ENCODE measurements at places on chromosomes 4 and X. TPM values are rescaled to one million over a fixed set of nuclear protein-coding genes. Genes with fewer than 3 reads are reported as not detected.

- no peak overlapping the region for H3K4me3 ChIP-seq
- no peak overlapping the region for H3K27ac ChIP-seq
- no peaks in the 10 kb centered on the region for H3K36me3 ChIP-seq
- H3K4me1 ChIP-seq, result no peaks in the 10 kb centered on the region
- H3K27me3 ChIP-seq, result no peaks in the 10 kb centered on the region
- no peak for DNase-seq
Measured at GRCh38 chr4:37482236-37482913, 203.8 kb downstream of the RELL1 start.

DNA sequence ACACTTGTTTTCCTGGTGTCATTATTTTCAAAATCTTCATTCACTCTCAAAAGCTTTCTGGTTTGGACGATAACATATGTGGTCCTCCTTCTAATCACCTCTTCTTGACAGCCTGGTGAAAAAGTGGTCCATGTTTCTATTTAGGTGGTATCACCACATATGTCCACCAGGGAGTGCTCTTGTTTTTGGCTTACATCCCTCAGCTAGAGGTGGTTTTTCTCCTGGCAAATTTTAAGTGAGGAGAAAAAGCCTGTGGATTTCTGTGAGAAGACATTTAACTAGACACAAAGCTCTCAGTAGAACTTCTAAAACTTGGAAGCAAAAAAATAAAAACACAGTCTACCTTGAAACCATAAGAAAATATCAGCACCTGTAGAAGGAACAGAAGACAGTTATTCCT, 58.0 kb upstream of the FRMPD4 start:
- H3K36me3 ChIP-seq, result no peaks in the 10 kb centered on the region
- peak; percentile 57 for DNase-seq
- H3K27ac ChIP-seq, result no peak overlapping the region

- H3K27me3 ChIP-seq, result no peaks in the 10 kb centered on the region
- H3K27ac ChIP-seq, result no peak overlapping the region
- H3K36me3 ChIP-seq, result no peaks in the 10 kb centered on the region
- DNase-seq, result no peak
- H3K4me3 ChIP-seq, result no peak overlapping the region
Measured at GRCh38 chr4:26289401-26289800, 31.4 kb upstream of the RBPJ start.

- no peak overlapping the region for H3K4me3 ChIP-seq
- no peaks in the 10 kb centered on the region for H3K36me3 ChIP-seq
- H3K27me3 ChIP-seq, result no peaks in the 10 kb centered on the region
- H3K27ac ChIP-seq, result no peak overlapping the region
- no peak for DNase-seq
Measured at GRCh38 chr4:147366164-147366563, 114.7 kb upstream of the EDNRA start.

DNA sequence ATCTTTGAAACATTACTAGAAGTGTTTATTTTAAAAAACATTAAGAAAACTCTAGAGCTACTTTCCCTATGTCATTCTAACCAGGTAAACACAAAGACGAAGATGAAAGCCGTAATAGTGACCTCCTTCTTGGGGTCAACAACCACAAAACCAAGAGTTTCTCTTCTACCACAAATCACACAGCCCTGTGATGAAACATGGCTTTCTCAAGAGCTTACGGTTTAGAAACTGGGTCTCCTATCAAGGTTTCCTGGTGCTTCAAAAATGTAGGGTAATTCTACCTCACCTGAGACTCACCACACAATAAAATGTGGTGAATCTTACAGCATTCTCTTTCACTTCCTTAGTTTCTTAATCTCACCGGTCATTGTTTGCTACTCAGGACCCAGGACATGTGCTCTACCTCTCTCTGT, 50.9 kb downstream of the CORIN start:
- H3K4me1 ChIP-seq, result no peaks in the 10 kb centered on the region
- no peaks in the 10 kb centered on the region for H3K27me3 ChIP-seq
- no peaks in the 10 kb centered on the region for H3K36me3 ChIP-seq
- no peak overlapping the region for H3K4me3 ChIP-seq

- no peaks in the 10 kb centered on the region for H3K36me3 ChIP-seq
- peak; percentile 31 for DNase-seq
- no peaks in the 10 kb centered on the region for H3K4me1 ChIP-seq
Measured at GRCh38 chrX:153564047-153564606, 34.8 kb downstream of the CCNQ start.

- no peaks in the 10 kb centered on the region for H3K4me1 ChIP-seq
- no peak overlapping the region for H3K27ac ChIP-seq
- no peaks in the 10 kb centered on the region for H3K36me3 ChIP-seq
- H3K4me3 ChIP-seq, result no peak overlapping the region
Measured at GRCh38 chrX:39029221-39029620, 228.0 kb downstream of the MID1IP1 start.

DNA sequence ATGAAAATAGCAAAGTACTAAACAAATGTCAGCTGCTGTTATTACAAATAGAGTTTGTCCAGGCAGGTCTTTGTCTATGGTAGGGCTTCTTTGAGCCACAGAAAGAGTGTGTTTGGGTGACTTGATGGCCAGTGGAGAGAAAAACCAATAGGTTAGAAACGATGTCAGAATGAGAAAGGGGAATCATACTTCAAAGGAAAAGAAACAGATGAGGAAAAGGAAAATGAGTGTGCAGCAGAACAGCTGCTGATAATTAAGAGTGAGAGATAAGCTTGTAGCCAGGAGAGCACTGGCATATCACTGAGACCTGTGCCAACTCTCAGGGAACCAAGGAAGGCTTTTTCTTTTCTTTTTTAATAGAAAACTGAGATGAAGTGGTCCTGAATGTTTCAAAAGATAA, 257.2 kb downstream of the ARHGAP24 start:
- no peak overlapping the region for H3K4me3 ChIP-seq
- DNase-seq, result no peak
- H3K36me3 ChIP-seq, result no peaks in the 10 kb centered on the region
- peaks cover 8% of the 10 kb centered on the region for H3K4me1 ChIP-seq
- H3K27ac ChIP-seq, result no peak overlapping the region
- no peaks in the 10 kb centered on the region for H3K27me3 ChIP-seq

- DNase-seq, result no peak
- H3K36me3 ChIP-seq, result peaks cover 6% of the 10 kb centered on the region
- H3K4me3 ChIP-seq, result no peak overlapping the region
- no peaks in the 10 kb centered on the region for H3K27me3 ChIP-seq
- no peaks in the 10 kb centered on the region for H3K4me1 ChIP-seq
Measured at GRCh38 chr4:40121515-40121914, 64.9 kb downstream of the N4BP2 start.

DNA sequence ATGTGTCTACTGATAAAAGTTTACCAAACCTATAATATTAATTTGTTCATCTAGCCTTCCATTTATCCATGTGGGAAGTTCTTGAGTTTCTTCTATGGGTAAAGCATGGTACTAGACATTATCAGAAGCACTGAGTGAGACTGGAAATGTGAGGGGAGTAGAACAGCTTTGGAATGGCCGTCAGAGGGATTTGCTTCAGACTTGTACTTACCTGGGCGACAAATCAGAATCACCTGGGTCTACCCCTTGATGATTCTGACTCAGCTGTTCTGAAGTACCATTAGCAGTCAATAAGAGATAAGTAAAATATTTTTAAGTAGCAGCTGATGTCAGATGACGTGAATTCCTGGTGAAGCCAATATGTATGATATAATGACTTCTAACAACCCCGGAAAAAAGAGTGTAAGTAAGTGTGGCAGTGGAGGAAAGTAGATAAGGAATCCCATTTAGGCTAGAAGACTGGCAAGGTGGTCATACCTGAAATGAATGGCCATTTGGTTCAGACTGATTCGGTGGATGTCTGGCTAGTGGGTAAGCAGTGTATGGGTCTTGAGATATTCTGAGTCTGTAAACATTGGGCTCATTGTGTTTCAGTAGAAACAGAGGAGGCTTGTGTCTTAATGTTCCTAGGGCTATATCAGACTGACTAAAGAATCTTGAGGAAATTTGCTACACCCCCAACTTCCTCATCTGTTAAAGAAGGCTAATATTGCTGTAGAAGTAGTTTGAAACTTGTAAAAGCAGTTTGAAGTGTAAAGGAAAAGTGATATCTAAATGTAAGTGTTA, 409.2 kb downstream of the NKX6-1 start:
- no peaks in the 10 kb centered on the region for H3K4me1 ChIP-seq
- DNase-seq, result no peak
- no peak overlapping the region for H3K27ac ChIP-seq
- H3K36me3 ChIP-seq, result no peaks in the 10 kb centered on the region
- 0 out of 2 replicates have a peak, but pooled peaks cover 3% of the 10 kb centered on the region for H3K27me3 ChIP-seq

DNA sequence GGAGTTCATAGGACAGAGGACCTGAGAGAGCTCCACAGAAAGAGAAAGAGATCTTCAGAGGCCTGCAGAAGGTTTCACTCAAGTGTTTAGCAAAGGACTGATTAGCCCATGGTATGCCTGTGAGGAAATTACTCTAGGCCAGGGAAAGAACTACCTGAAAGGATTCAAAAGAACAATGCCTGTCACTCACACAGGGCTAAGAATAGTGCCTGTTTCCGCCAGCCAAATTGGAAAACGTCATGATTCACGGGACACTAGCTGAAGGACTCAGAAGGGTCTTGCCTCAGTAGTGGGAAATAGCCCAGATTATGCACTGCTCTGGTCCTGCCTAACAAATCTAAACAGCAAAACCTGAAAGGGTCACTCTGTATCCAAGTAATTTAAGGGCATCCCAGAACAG, 21.1 kb downstream of the SYTL4 start:
- no peaks in the 10 kb centered on the region for H3K4me1 ChIP-seq
- H3K27ac ChIP-seq, result no peak overlapping the region
- no peak overlapping the region for H3K4me3 ChIP-seq
- no peaks in the 10 kb centered on the region for H3K27me3 ChIP-seq

GRCh38 chr4:17335371-17335770, 176.5 kb downstream of the QDPR start:
- no peak for DNase-seq
- H3K27ac ChIP-seq, result no peak overlapping the region
- H3K4me1 ChIP-seq, result no peaks in the 10 kb centered on the region
- H3K36me3 ChIP-seq, result no peaks in the 10 kb centered on the region
- peaks cover 12% of the 10 kb centered on the region for H3K27me3 ChIP-seq
- H3K4me3 ChIP-seq, result no peak overlapping the region

DNA sequence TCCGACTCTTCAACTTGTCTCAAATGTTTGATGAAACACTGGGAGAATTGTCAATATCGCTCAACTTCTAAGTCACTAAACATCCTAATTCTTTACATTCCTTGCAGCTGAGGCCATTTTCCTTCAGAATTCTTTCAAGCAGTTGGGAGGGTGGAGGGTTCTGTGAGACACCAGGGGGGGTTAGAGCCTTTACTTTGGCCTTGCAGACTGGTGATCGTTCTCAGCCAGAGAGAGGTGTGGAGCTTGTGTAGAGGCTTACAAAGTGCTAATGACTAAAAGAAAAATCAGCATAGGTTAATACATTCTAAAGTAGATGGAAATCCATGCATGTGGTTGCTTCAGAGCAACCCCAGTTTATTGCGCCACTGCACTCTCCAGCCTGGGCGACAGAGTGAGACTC, 21.3 kb upstream of the SOX3 start:
- no peaks in the 10 kb centered on the region for H3K36me3 ChIP-seq
- DNase-seq, result no peak
- H3K27ac ChIP-seq, result no peak overlapping the region
- no peak overlapping the region for H3K4me3 ChIP-seq
- H3K27me3 ChIP-seq, result no peaks in the 10 kb centered on the region

DNA sequence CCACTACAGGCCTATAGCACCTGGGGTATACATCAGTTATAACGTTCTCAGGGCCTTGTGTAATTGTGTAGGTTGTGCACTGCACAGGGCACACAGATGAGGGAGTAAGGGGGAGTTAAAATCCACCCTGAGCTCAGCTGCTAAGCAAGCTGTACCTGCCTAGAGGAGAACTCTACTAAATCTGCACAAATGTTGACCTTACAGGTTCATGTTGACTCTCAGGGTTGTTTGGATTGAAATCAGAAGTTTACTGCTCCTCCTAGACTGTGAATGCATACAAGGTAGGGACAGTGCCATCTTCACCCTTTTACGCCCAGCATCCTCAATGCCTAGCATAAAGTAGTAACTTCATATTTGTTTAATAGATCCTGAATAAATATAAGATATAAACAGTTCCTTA, 89.8 kb downstream of the SMARCA1 start:
- H3K4me1 ChIP-seq, result no peaks in the 10 kb centered on the region
- H3K27ac ChIP-seq, result no peak overlapping the region
- H3K4me3 ChIP-seq, result no peak overlapping the region
- DNase-seq, result no peak
- no peaks in the 10 kb centered on the region for H3K36me3 ChIP-seq

- H3K27me3 ChIP-seq, result no peaks in the 10 kb centered on the region
- H3K27ac ChIP-seq, result no peak overlapping the region
- no peaks in the 10 kb centered on the region for H3K4me1 ChIP-seq
- no peak for DNase-seq
Measured at GRCh38 chr4:163195247-163195765, 28.6 kb upstream of the NAF1 start.

TKTL2 gene
- total RNA-seq, result not detected

ZNF711 gene
- total RNA-seq, result 32.7 TPM

TMEM35A gene
- total RNA-seq, result 0.13 TPM

MAGEB1 gene
- total RNA-seq, result 15.6 TPM

RBM47 gene
- total RNA-seq, result not detected

DUSP21 gene
- total RNA-seq, result not detected
